Adrenal gland (tissue), 19 donors: ENCODE measurements at places on chromosomes 5 and 9.

- no peak for DNase-seq
These were observed 47.1 kb downstream of the SPIN1 start for GRCh38 chr9:88435336-88435735.

DNA sequence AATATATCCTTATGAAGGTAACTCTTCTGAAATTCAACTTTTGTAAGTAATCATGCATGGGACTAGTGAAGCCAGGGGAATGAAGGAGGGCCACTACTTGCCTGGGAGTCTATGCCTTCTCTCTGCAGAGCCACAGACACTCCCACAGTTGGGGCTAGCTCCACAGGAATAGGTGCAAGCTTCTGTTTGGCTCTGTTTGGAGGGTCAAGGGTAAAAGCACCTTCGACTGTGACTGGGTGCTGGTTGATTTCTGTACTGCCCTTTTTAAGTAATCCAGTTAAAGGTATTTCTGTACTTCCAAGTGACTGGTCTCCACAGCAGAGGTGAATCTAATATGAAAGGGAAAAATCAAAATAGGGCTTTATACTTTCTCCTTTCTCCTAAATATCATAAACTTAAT is 32.2 kb downstream of the CEP120 start:
- DNase-seq = no peak

DNA sequence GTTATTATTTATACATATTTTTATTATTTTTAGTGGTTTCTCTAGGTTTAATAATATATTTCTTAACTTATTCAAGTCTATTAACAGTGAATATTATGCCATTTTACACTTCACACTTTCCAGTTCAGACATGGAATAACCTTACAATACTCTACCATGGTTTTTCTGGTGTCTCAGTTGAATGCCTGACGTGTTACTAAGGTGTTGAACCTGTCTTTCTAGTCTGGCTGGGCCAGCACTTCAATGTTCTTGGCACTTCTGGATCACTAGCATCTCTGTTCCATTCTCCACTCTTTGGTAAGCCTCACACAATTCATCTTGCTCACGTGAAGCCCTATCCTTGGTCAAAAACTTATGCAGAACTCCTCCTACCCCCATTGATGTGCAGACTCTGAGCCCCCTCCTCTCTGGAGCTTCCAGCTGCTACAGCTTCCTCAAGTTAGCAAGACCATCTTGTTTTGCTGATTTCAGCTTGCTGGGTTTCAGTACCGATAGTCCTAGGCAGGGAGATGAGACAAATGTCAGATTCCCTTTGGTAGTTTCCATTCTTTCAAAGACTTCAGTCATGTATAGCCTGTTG is 243.1 kb downstream of the FBXO4 start:
- no peak for DNase-seq

- DNase-seq = no peak
These were observed 363 bp downstream of the ZNF454 start for GRCh38 chr5:178941361-178941760.

- no peak for DNase-seq
These were observed 10.8 kb upstream of the FOXD1 start for GRCh38 chr5:73459366-73459765.

GRCh38 chr5:173736923-173737412 is 120.5 kb upstream of the BOD1 start:
- no peak for DNase-seq

- DNase-seq = no peak
These were observed 98.5 kb downstream of the GABBR2 start for GRCh38 chr9:98610211-98610610.

GRCh38 chr5:78508186-78508765 is 140.3 kb downstream of the LHFPL2 start:
- no peak for DNase-seq

DNA sequence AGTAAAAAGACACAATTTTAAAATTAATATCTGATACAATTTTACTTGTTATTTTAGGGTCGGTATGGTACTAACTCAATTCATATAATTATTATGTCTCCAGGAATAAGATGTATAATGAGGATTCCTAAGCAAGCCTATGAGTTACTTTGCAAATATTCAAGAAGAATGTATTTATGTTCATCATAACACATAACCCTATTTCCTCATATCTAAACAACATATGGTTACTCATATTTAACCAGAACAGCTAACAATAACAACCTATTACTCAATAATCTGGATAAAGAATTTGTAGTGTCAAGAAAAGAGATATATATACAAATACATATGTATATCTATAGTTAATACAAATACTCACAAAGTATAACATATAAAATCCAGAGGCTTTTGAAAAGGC is 285.9 kb downstream of the ARL15 start:
- DNase-seq = no peak

DNA sequence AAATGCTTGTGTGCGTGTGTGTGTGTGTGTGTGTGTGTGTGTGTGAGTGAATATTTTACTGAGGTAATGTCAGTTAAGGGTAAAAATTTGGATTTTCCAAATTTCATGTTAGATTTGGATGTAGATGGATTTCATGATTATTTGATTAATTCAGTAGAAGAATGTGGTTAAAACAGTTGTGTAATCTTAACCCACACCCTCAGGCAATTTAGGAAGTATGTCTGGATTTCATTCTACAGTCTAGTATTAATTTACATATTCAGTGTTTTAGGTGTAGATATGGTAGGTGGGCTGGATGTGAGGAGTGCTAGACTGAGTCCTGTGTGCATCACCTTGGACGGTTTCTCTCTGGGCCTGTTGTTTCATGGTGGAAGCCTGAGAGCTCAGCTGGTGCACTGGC is 99.1 kb upstream of the CKMT2 start:
- no peak for DNase-seq

DNA sequence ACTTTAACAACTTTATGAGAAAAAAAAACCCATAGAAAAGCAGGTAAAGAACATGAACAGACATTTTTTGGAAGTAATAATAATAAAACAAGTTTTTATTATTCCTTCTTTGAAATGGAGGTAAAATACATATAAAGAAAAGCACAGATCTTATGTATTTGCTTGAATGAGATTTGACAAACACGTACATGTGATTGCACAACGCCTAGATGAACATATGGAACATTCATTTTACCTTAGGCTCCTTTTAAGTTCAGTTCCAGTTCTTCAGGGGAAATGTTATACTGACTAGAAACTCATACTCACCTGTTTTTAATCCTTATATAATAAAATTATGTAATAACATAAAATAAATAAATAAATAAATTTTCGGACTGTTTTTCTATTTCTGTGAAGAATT is 61.8 kb downstream of the GGTA1 start:
- no peak for DNase-seq

DNA sequence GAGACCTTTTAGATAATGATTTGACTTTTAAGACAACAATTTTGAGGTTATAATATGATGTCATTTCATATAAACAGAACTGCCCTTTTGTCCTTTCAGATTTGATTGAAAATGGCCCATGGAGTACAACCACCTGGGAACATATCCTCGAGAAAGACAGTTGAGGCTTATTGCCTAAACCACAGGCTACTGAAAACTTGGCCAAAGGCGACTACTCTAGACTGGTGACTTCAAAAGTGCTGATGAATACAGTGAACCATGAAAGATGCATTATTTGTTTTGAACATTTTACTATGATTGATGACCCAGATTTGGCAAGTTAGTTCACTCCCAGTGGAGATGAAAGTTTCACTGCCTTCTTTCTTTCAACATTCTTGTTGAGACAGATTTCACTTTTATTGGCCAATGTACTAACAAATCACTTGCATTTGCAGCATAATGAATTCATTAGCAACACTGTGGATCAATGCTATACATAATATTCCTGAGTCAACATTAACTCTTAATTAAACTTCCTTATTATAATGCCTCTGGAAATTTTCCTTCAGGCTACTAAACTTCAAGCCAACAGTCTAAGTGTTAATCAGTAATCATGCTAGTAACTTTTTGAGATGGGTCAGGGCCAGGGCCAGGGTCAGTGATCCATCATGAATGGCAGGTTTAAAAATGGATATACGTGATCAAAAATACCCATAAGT is 480.3 kb downstream of the RAB3C start:
- peak; percentile 12 for DNase-seq

DNA sequence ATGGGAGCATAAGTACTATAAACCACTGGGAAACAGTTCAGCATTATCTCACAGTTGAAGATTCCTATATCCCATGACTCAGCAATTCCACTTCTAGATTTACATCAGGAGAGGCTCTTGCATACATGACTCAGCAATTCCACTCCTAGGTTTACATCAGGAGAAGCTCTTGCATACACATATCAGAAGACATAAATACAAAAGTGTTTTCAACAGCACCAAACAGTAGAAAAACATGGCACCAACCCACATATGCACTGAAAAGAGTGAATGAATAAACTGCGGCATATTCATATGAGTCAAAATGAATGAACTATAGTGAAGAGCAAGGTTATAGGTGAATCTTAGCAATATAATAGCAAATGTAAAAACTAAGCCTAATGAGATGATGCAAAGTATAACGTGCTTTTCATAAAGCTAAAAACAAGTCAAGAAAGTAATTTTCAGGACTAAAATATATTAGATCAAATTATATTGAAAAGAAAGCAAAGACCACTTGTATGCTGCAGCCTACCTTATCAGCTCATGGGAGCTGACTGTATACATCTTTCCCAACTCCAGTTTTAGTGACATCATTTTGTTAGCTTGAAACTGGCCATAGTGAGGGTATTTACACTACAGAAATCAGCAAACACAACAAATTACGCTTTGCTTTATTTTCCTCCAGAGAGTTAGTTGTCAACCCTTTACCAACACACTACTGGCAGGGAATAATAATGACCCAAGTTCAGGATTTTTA is 95.8 kb downstream of the ANKRD18B start:
- DNase-seq = no peak

DNA sequence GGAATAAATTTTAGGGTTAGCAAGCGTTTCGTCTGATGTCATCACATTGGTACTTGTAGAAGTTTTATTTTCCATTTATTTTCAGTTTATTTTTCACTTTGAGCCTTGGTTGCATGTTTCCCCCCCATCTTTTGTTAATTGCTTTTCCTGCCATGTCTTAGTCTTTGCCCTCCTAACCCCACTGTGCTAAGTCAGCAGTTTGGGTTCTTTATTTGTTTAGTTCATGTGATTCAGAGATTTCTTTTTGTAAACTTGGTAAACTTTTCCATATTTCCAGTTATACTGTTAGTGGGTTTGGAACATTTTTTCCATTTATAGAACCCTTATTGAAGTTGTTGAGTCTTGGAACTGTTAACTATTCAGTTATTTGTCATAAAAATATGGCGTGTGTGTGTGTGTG is 252.9 kb upstream of the ANKH start:
- DNase-seq = no peak

DNA sequence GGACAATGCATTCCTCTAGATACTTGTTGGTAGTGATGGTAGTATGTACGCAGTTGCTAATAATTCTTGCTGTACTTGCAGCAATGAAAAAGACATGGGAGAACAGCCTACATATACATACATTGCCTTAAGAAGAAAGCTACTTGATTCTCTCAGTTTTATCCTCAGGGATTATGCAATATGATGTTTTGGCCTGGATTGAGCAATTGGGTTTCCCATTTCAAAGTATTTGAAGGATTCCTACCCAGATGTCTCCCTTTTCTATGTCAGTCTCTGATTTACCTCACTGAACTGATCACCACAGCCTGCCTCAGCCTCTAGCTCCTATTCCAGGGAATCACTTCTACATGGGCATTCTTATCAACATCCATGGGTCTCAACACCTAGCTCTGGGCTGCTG is 210.1 kb upstream of the CDH10 start:
- DNase-seq = no peak

GRCh38 chr5:167653645-167654106 is 637.8 kb upstream of the WWC1 start:
- no peak for DNase-seq

DNA sequence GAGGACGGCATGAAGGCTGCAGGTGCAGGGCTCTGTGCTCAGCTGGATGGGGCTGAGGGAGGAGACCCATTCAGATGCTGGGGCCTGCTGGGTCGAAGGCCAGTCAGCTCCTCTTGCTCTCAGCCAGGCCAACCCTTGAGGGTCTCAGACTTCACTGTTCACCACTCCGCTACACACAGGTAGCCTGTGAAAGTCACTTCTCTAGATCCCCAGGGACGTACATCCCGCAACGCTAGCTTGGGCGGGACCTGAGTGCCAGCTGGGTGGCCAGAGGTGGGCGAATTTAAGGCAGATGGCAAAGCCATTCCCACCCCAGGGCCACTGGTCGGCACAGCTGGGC is 42.2 kb upstream of the FCN1 start:
- DNase-seq = no peak

GRCh38 chr5:22596404-22596970 is 256.7 kb downstream of the CDH12 start:
- DNase-seq = no peak

- no peak for DNase-seq
These were observed 7.4 kb downstream of the DMRTA1 start for GRCh38 chr9:22454016-22454415.

DNA sequence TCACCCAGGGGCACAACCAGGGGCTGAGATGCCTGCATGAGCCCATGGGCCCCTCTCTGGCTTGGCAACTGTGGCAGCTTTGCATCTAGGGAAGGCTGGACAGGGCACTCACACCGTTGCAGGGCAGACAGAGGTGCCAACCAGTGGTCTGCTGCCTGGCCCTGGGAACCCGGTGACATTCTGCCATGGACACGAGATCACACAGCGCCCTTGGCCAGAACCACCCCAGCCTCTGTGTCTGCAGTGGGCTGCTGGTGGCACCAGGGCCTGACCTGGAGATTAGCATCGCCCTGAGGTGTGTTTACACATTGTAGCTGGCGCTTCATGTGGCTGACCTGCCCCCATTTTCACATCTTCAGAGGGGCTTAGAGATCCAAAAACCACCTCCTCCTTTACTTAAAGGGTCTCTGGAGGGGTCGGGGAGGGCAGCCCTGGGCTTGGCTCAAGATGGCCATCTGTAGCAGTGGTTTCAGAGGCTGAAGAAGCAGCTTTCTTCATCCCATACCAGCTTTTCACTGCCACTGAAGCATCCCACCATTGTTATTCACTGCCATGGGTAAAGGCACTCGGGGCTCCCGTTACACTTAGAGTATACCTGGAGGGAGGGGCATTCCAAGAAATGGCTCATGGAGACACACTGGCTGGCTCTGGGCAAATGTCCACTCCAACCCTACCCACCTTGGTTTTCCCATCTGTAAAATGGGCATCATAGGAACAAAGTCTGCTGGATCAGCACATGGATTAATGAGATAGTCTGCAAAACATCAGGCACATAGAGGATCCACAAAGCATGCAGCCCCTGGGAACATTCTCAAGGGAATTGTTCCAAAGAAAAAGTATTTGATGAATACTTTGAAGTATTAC is 11.4 kb downstream of the DCANP1 start:
- peak; percentile 37 for DNase-seq

DNA sequence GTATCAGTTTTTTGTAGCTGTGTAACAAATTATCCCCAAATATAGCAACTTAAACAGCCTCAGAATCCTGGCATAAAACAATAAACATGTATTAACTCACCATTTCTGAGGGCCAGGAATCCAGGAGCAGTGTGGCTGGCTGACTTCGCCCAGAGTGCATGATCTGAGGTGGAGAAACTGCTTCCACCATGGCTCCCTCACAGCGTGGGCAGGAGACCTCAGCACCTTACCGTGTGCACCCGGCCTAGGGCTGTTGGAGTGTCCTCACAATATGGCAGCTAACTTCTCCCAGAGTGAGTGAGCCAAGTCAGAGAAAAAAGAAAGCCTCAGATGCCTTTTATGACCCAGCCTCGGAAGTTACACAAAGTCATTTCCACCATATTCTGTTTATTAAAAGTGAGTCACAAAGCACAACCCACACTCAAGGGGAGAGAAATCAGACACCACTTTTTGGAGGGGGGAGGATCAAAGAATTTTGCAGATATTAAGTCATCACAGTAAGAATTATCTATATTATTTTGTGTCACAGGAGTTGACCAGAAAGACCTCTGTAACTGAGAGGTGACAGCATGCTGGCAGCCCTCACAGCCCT is 59.6 kb downstream of the TSTD2 start:
- no peak for DNase-seq

GRCh38 chr9:37415011-37415719 is 7.3 kb upstream of the GRHPR start:
- DNase-seq = peak; percentile 89
